ENCODE measurements at places on chromosomes 1 and 21. TPM values are rescaled to one million over a fixed set of nuclear protein-coding genes. Genes with fewer than 3 reads are reported as not detected.

DNA sequence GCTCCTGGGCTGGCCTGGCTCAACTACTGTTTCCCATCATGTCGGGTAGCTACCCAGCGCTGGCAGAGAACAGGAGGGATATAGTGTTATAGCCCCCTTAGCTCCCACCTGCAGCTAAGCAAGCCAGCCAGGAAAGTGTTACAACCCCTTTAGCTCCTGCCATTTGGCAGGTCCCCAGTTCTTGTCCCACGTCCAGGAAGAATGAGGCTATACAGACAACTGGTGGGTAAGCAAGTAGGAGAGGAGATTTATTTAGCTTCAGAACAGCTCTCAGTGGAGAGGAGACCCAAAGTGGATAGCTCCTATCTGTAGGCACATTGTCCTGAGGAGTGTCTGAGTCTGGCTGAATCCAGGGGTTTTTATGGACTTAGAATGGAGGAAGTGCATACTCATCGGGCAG lies 741.1 kb upstream of the B3GALT2 start:
- H3K4me1 ChIP-seq: no peaks in the 10 kb centered on the region
- DNase-seq: no peak
- no peak overlapping the region for H3K27ac ChIP-seq
- no peak overlapping the region for H3K4me3 ChIP-seq

GRCh38 chr1:155158991-155159390 lies 14.1 kb downstream of the KRTCAP2 start:
- no peaks in the 10 kb centered on the region for H3K27me3 ChIP-seq
- H3K4me1 ChIP-seq: no peaks in the 10 kb centered on the region
- DNase-seq: no peak
- H3K36me3 ChIP-seq: no peaks in the 10 kb centered on the region
- H3K4me3 ChIP-seq: no peak overlapping the region
- no peak overlapping the region for H3K27ac ChIP-seq

GRCh38 chr1:247358920-247359319 lies 27.3 kb upstream of the ZNF496 start:
- H3K4me3 ChIP-seq: no peak overlapping the region
- no peak overlapping the region for H3K27ac ChIP-seq
- no peaks in the 10 kb centered on the region for H3K27me3 ChIP-seq
- H3K36me3 ChIP-seq: no peaks in the 10 kb centered on the region
- no peak for DNase-seq
- H3K4me1 ChIP-seq: no peaks in the 10 kb centered on the region

- H3K27ac ChIP-seq: no peak overlapping the region
- H3K36me3 ChIP-seq: no peaks in the 10 kb centered on the region
- H3K4me3 ChIP-seq: no peak overlapping the region
- no peak for DNase-seq
Observed at GRCh38 chr1:109969907-109970306, 14.7 kb upstream of the AHCYL1 start.

- no peak overlapping the region for H3K27ac ChIP-seq
- no peaks in the 10 kb centered on the region for H3K36me3 ChIP-seq
- no peak overlapping the region for H3K4me3 ChIP-seq
- H3K27me3 ChIP-seq: no peaks in the 10 kb centered on the region
- H3K4me1 ChIP-seq: no peaks in the 10 kb centered on the region
Observed at GRCh38 chr1:11357276-11357675, 84.3 kb downstream of the UBIAD1 start.

GRCh38 chr1:67897270-67897949 lies 64.1 kb upstream of the GNG12 start:
- no peaks in the 10 kb centered on the region for H3K36me3 ChIP-seq
- no peak overlapping the region for H3K27ac ChIP-seq
- no peak for DNase-seq

- no peak overlapping the region for H3K27ac ChIP-seq
- H3K36me3 ChIP-seq: no peaks in the 10 kb centered on the region
- H3K27me3 ChIP-seq: no peaks in the 10 kb centered on the region
- DNase-seq: no peak
- no peaks in the 10 kb centered on the region for H3K4me1 ChIP-seq
- no peak overlapping the region for H3K4me3 ChIP-seq
Observed at GRCh38 chr1:205064741-205065316, 19.4 kb downstream of the TMEM81 start.

- no peak overlapping the region for H3K4me3 ChIP-seq
- H3K36me3 ChIP-seq: no peaks in the 10 kb centered on the region
- H3K4me1 ChIP-seq: no peaks in the 10 kb centered on the region
- no peak overlapping the region for H3K27ac ChIP-seq
Observed at GRCh38 chr1:37714689-37715088, 22.4 kb downstream of the CDCA8 start.

GRCh38 chr1:160588468-160588867 lies 9.2 kb upstream of the CD84 start:
- H3K27ac ChIP-seq: no peak overlapping the region
- H3K27me3 ChIP-seq: no peaks in the 10 kb centered on the region
- no peaks in the 10 kb centered on the region for H3K4me1 ChIP-seq
- no peak overlapping the region for H3K4me3 ChIP-seq
- no peaks in the 10 kb centered on the region for H3K36me3 ChIP-seq

GRCh38 chr1:194535369-194535768 lies 1349.0 kb upstream of the B3GALT2 start:
- DNase-seq: no peak
- H3K4me3 ChIP-seq: no peak overlapping the region
- H3K27me3 ChIP-seq: no peaks in the 10 kb centered on the region
- H3K27ac ChIP-seq: no peak overlapping the region
- no peaks in the 10 kb centered on the region for H3K4me1 ChIP-seq
- H3K36me3 ChIP-seq: no peaks in the 10 kb centered on the region

The GNAT2 gene
- total RNA-seq: not detected

The WNT2B gene
- total RNA-seq: 0.72 TPM

The PGLYRP4 gene
- total RNA-seq: not detected

The DENND2C gene
- total RNA-seq: 3.6 TPM

The OR6K3 gene
- not detected for total RNA-seq

The C1orf115 gene
- 13.2 TPM for total RNA-seq

The AKNAD1 gene
- total RNA-seq: not detected

The PLEKHN1 gene
- 0.13 TPM for total RNA-seq
